ENCODE measurements at places on chromosomes 2 and 18.
A peak's percentile ranks its signal among the peaks of the same experiment; 100 is the strongest.

DNA sequence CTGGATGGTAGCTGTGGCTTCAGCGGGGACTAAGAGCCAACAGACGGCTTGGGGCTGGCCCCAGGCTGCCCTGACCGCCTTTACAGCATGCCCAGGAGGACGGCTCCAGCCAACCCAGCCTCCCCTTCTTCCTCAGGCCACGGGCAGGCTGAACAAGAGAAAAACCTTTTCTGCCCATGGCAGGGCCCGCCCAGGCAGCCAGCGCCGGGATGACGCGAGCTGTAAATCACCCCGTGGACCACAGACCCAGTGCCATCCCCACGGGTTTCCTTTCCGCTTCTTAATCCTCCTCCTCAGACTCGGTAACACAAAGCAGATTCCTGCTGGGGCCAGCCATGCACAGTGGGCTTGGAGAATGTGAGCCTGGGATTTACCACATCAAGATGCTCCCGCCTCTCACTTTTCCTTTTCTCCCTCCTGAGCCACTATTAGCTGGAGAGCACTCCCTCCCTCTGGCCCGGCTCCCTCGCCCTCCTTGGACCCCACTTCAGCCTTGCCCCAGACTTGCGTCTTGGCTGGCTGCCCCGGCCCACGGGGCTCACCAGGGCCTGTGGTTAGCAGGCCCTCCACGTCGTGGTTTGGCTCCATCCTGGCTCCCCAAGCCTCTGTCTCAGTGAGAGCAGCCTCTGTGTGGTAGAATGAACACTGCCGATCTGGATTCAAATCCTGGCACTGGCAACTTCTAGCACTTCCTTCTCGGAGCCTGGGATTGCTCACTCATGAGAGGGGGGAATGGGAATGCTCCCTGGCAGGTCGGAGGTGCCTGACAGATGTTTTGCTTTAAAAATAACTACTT, 31.4 kb downstream of the ATOH8 start:
- no peak for DNase-seq

- DNase-seq, result no peak
Measured at GRCh38 chr2:220370764-220371163, 743.3 kb downstream of the SLC4A3 start.

DNA sequence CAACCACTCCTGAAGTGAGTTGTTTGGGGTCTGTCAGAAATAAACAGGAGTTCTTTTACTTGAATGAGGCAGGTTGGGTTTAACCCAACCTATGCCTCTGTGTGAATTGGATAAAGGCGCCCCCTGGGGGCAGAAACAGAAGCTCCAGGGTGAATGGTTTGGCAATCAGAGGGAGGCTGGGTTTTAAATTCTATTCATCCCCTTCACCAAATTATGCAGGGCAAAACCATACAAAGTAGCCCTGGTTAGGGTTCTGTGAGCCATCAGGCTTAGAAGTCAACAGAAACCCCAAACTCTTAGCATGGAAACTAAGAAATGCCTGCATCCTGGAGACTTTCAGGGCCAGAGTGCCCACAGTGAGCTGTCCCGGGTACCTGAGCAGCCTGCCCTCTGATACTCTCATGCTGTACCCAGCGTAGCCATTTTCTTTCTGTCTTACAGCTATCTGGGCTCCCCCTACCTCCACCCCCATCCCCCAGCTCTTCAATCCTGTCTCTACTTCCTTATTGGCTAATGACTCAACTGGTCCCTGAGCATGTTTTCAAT, 241.5 kb downstream of the ICOS start:
- peak; percentile 11 for DNase-seq

- DNase-seq, result no peak
Measured at GRCh38 chr2:169038338-169038757, 7.2 kb upstream of the ABCB11 start.

GRCh38 chr2:159904959-159905305, 106.9 kb upstream of the CD302 start:
- peak; percentile 41 for DNase-seq

Data from erythroblast (primary cell).